ENCODE measurements at places on chromosomes 13 and 19.

DNA sequence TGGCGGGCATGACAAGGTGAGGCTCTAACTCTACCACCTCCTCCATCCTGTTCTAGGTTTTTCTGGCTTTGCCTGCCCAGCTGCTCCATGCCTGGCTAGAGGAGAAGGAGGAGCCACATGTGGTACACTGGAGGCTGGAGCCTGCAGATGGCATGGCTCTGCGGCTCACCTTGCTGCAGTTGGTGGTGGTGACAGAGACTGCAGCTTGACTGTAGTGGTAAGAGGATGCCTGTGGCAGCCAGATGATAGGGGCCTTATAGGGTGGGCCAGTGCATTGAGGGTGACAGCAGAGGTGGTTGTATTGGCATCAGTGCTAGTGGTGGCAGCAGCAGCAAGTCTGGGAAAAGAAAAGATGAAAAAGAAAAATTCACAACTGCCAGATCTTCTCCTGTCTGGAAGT is 146.2 kb downstream of the TNFRSF19 start:
- DNase-seq, result no peak

DNA sequence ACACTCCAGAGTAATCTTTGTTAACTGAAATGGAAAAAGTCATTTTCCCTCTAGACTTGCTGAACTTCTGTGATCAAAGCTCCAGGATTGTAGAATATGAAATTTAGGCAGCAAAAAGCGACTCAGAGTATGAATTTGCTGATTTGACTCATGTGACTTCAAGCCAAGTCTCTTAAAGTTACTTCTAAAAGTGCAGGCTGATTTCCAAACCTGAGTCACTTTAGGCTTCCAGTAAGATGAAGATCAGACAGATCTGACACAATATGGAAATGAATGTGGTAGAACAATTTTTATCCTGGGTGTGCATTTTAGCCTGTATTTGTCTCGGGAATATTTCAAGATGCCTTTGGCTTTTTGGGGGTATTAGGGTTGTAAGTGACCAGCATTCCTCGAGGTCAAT is 151.0 kb upstream of the TMTC4 start:
- no peak for DNase-seq

- DNase-seq, result no peak
These were observed 86.5 kb downstream of the ERCC5 start for GRCh38 chr13:102932331-102932730.

- no peak for DNase-seq
These were observed 414.2 kb downstream of the EFNB2 start for GRCh38 chr13:106121173-106121754.

DNA sequence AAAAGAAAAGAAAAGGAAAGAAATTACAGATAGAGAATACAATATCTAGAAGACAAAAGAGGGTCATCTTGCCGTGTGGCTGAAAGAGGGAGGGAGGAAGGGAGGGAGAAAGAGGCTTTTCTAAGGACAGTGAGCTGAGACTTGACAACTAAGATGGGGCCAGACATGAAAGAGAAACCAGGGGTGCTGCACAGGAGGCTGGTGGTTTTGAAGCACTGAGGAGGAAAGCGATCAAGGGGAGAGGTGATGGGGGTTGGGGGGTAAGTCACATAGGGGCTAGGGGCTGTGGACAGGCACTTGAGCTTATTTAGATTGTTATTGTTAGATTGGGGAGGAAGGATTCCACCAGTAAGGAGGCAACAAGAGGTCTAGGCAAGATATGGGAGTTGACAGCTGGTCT is 17.3 kb downstream of the PNPLA6 start:
- DNase-seq, result no peak

DNA sequence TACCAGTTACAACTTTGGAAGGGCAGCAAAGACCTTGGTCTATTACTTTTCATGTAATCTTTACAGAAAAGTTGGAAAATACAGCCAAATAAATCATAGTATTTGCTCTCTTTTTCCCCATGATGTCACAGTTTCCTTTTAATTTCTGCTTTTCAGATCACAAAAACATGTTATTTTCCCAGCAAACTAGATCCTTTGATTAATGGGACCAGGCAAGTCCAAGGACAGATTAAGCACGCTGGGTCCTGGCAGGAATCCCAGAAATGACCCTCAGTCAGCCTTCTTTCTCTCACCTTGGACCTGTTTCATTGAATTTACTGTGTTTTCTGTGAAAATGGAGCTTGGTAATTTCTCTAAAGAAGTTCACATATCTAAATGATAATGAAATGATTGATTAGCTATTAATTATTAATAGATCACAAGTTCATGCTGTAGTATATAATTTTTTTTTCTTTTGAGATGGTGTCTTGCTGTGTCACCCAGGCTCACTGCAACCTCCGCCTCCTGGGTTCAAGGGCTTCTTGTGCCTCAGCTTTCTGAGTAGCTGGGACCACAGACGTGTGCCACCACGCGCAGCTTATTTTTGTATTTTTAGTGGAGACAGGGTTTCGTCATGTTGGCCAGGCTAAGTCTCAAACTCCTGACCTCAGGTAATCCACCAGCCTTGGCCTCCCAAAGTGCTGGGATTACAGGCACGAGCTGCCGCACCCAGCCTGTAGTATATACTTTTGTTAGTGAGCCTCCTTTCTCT is 16.0 kb downstream of the SPATA13 start:
- DNase-seq, result no peak

- no peak for DNase-seq
These were observed 98.0 kb upstream of the SLC10A2 start for GRCh38 chr13:103164251-103164650.

All from CD4-positive, alpha-beta T cell treated with Interleukin-6 at 100 ng/mL for 8 hours (primary cell).